ENCODE measurements at places on chromosomes 1 and 21. TPM values are rescaled to one million over a fixed set of nuclear protein-coding genes. Genes with fewer than 3 reads are reported as not detected.

DNA sequence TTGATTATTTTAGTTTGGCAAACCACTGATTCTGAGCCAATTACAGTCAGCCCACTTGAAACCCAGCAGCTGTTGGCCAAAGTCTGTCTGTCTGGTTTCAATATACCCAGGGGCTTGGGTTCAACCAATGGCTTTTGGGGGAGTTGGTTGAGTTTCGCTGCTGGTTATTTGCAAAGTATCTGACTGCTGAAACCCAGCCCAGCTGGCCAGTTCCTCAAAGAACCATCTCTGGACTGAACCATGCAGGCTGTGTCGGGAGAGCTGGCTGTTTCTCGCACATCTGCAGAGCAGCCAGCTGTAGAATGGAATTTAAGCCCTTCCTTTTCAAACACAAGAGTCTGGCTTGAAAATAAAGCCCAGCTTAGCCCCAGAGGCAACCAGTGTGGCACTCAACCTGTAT lies 66.0 kb upstream of the PAX7 start:
- no peak for DNase-seq

Gene TMEM200B
- total RNA-seq, result 3.5 TPM

DNA sequence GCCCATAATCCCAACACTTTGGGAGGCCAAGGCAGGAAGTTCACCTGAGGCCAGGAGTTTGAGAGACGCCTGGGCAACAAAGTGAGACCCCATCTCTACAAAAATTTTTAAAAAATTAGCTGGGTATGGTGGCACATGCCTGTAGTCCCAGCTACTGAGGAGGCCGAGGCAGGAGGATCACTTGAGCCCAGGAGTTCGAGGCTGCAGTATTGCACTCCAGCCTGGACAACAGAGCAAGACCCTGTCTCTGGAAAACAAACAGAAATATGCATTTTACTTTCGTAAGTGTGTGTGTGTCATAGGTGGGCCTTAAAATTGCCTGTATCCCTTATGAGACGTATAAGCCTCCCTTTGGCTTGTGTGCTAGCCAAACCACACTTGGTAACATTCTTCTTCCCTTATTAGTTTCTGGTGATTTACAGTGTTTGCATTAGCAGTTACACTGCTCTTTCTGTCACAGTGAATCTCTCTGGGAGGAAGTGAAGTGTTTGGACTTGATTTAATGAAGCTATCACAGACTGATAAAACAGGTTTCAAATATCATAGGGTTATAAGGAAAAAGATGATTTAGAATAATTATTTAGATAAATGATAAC lies 48.9 kb upstream of the KIF26B start:
- DNase-seq, result no peak

DNA sequence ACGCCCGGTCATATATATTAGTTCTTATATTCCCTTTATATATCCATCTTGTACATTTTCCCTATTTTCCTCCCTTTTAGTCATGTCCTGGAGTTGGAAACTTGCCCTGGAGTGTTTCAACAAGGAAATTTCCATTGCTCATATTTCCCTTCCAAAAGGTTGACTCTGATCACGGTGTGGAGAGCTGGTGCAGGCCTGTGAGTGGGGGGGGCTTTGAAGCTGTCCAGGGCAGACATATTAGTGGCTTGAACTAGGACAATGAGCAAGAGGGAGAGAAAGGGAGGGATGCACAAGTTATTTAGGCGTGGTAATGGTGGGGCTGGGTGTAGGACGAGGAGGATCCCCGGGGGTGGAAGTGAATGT lies 30.4 kb upstream of the TMEM61 start:
- DNase-seq, result no peak

Gene CD1B
- total RNA-seq, result not detected

Gene NOS1AP
- total RNA-seq, result 0.76 TPM

GRCh38 chr1:117346206-117346928 lies 20.9 kb upstream of the MAN1A2 start:
- DNase-seq, result peak; percentile 42
